ENCODE measurements at places on chromosomes 11 and 22.

- DNase-seq, result no peak
Observed at GRCh38 chr11:75650167-75650723, 18.6 kb downstream of the MAP6 start.

DNA sequence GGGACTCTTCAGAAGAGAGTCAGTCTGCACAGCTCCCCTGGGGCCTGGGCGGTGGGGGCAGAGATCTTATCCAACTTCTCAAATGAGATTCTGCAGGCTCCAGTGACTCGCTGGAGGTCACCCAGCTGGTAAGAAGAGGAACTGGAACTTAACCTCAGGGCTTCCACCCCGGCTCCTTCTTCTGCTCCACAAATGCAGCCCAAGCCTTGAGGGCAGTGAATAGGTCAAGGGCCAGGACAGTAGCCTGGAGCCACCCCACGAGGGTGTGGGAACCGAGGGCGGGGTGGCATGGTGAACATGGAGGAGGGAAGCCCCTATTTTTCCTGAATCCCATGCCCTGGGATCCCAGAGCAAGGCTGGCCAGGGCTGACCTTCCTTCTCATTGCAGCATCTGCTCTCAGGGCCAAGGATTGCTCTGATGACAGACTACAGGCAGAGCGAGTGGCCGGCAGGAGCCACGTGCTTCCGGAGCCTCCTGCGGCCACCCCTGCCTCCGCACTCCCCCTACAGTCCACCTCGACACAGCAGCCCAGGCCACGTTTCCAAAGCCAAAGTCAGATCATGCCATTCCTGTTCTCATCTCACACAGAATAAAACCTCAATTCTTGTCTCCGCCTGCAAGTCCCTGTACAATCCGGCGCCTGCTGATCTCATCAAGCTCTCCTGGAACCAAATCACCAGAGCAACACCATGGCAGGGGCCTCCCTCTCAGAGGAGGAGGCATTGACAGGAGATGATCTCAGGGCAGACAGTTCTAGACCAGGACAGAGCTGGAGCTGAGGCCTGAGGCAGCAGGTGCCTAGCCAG lies 21.1 kb upstream of the UPK3A start:
- DNase-seq, result peak; percentile 40

GRCh38 chr11:134041791-134042696 lies 26.8 kb upstream of the JAM3 start:
- DNase-seq, result no peak

DNA sequence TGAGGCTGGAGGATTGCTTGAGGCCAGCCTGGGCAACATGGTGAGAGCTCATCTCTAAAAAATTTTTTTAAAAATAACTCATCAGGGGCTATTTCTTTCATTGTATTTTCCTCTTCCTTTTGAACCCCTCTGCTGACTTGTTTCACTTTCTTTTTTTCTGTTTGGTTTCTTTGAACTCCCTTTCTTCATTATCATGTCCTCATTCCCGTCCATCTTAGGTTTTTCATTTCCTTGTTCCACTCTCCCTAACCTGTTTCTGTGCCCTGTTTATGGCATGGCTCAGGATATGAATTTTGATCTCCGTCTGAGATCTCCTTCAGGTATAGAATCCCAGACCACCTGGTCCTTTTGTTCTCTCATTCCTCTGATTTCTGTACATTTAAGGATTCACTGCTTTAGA lies 12.5 kb downstream of the MARK2 start:
- DNase-seq, result no peak

DNA sequence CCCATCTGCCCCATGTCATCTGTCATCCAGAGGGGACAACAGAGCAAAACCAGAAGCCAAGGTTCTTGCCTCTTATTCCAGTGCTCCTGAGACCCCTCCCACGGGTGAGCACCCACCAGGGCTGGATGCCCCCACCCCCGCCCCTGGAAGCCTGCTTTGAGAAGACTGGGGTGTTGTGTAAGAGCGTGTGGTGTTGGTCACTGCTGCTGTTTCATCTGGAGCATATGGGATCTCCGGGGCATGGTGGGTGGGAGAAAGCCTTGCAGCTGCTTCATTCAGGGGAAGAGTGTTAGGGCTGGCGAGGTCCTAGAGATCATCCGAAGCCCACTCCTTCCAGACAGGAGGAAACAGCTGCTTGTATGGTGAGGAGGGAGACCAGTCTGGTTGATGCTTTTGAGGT lies 54.1 kb downstream of the CHRDL2 start:
- no peak for DNase-seq

- no peak for DNase-seq
Observed at GRCh38 chr11:125398994-125399640, 96.9 kb downstream of the FEZ1 start.

DNA sequence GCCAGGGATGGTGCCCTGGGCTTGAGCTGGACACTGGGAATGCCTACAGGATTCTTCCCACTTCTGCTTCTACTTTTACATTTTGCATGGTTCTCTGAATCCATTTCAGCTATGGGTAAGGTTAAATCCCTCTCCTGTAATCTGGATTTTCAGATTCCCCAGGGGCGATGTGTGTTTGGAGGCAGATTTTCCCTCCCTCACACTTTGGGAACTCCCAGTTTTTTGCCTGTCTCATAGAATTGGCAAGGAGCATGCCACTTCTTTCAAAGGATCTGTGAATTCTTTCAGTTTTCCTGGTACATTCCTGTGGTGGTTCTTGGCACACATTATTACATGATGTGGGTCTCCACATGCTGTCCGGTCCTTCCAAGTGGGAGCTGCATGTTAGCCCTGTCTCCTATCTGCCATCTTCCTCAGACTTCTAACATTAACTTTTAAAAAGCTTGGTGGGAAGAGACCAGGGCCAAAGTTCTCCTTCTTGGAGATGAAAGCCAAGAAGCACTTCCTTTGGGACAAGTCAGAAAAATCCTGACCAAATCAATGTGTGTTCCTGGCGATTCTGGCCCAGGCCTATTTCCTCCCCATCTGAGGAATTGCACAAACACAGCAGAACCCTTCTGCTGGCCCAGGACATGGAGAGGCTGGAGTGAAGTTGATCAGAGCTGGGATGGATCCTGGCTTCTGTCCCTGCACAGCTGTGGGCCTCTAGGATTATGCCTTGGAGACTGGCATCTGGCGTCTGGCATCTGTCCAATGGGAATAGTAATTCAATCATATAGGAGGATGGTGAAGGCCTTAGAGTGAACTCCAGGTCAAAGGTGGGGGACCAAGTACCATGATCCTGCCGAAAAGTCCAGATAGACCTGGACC lies 5.4 kb upstream of the APOL2 start:
- no peak for DNase-seq

GRCh38 chr11:9609841-9610240 lies 36.4 kb downstream of the WEE1 start:
- no peak for DNase-seq

- DNase-seq, result no peak
Observed at GRCh38 chr11:116114198-116114651, 610.0 kb upstream of the CADM1 start.

DNA sequence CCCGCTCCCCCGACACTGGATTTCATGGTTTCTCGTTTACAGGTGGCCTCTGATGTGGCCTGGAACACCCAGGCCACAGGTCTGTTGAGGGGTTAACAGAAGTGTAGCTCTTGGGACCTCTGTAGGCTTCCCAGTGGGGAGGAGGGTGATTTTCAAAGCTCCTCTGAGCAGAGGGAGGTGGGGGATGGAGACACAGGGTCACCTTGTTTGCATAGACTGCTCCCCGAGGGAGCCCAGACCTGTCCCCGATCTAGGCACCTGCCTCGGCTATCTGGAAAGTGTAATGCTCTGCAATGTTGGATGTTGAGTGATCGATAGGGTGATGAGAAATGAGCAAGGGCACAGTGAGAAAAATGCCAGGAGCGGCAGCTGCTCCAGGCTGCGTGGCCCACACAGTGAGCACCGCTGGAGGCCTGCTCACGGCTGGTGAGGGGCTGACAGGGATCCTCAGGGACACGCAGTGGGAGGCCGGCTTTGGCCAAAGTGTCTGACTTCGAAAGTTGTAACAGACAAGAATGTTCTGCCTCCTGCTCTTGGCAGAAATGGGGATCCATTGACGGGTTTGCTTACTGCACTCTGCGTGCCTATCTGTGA lies 594.1 kb downstream of the BRD1 start:
- DNase-seq, result no peak

- no peak for DNase-seq
Observed at GRCh38 chr11:70498976-70499801, 100.9 kb downstream of the CTTN start.

DNA sequence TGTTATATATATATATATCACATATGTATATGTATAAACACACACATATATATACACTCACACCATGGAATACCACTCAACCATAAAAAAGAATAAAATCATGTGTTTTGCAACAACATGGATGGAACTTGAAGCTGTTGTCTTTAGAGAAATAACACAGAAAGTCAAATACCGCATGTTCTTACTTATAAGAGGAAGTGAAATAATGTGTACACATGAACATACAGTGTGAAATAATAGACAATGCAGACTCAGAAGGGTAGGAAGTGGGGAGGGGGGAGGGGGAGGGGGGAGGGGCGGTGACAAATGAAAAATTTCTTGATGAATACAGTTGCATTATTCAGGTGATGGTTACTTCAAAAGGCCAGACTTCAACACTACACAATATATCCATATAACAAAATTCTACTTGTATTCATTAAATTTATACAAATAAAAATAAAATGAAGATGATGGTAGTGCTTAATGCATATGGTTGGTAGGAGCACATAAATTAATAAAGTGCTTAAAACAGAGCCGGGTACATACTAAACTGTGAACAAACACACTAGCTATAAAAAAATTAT lies 5.8 kb upstream of the OR5B2 start:
- no peak for DNase-seq

DNA sequence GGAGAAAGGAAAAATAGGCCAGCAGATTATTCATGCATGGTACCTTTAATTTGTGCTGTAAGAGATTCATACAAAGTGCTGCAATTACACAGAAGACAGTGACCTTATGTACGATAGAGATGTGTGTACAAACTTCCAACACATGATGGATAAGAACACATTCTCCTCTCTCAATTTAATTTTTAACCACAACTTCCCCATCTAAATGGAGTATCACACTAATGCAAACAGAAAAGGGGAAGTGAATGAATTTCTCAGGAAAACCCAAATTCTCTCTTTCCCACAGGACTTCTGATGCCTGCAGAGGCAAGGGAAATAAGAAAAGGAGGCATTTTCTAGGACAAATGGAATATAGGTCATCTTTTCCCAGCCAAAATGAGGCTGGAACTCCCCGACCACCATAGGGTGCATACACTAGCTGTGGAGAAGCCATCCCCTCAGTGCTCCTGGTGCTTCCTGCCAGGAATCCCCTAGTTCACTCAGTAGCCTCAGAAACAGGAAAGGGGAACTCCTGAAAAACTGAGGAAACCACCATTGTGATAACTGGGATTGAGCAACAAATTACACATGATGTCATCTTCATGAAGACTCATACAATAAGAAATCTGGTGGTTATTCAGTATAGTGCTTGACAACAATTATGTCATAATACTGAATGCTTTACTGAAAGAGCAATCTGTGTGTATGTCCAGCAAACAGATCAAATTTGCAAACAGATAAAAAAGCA lies 22.4 kb downstream of the MMP10 start:
- DNase-seq, result no peak

- no peak for DNase-seq
Observed at GRCh38 chr22:44363013-44363979, 50.5 kb upstream of the SHISAL1 start.

DNA sequence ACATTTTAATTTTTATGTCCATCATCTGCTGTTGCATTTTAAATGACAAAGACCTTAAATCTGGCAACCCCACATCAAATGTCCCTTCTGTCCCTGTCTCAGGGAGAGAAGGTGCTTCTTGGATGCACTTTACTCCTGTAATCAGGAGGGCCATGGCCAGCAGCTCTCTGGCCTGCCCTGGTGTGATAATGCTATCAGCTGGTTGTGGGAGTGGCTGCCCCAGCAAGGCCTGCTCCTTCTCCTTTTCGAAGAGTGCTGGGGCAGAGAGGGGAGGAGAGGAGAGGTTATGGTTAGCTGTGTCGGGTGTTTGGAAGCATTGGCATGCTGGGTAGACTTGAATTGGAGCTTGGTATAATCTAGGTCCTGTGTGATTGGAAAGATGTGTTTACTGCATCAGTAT lies 12.8 kb downstream of the TNRC6B start:
- no peak for DNase-seq

GRCh38 chr11:1807264-1807995 lies 27.4 kb upstream of the SYT8 start:
- DNase-seq, result no peak

GRCh38 chr11:13229136-13229535 lies 48.5 kb upstream of the BMAL1 start:
- DNase-seq, result no peak

- no peak for DNase-seq
Observed at GRCh38 chr11:121938076-121938475, 177.9 kb downstream of the BLID start.

GRCh38 chr11:41799754-41800153 lies 340.3 kb upstream of the LRRC4C start:
- DNase-seq, result no peak

DNA sequence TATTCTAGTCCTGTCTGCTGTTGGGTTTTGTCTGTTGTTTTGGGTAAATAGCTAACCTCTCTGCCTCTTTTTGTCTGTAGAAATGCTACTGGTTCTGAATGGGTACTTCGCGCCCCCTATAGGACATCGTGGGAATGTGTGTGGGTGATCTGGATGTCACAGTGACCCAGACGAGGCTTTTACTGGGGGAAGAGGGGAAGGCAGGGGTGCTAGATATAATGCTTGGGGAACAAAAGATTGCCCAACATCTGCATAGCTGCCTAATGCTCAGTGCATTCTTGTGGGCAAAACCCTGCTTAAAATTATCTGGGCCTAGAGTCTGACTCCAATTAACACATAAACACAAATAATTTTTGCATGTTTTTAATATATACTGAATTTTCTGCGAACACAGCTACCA lies 57.7 kb downstream of the BMAL1 start:
- DNase-seq, result peak; percentile 63

DNA sequence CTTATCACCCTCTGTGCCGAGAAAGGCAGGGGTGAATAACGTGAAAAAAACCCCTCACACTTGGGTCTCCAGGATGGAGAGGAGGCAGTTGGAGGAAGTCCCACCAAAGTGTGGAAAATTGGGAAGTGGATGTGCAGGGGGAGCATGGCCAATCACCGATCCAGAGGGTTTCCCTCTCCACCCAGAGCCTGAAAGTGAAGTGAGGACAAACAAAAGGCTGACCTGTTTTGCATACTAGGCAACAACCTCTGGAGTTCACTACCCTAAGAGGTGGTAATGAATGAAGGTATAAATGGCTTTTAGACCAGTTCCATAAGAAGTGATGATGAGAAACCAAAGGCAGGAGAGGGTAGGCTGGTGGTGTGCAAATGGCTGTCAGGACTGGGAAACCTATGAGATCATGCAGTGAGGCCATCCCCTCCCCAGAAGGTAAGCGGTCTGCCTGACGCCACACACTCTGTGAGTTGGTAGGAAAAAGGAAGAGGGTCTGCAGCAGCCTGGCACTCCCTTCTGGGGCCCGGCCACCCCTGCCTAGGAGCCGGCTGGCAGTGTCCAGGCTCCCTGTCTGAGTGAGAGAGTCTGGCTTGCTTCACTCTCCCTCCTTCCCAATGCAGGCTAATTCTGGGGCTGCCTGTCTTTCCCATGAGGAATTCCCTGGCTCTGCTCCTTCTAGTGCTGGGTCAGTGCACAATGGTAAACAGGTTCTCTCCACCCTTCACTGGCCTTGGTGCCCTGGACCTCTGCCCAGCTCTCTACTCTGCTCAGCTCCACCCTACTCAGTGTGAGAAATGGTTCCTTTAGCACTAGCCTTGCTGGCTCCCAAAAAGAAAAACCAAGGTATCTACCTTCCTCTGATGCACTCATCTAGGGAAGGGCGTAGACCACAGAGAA lies 15.6 kb downstream of the TBC1D10A start:
- no peak for DNase-seq
